Hindlimb muscle (tissue), 1 donor: ENCODE measurements at places on chromosomes 16 and 17.

- DNase-seq, result no peak
These were observed 144.5 kb downstream of the GRIN2A start for GRCh38 chr16:10037751-10038150.

GRCh38 chr17:34797720-34798119 is 163.5 kb downstream of the CCT6B start:
- peak; percentile 45 for DNase-seq

DNA sequence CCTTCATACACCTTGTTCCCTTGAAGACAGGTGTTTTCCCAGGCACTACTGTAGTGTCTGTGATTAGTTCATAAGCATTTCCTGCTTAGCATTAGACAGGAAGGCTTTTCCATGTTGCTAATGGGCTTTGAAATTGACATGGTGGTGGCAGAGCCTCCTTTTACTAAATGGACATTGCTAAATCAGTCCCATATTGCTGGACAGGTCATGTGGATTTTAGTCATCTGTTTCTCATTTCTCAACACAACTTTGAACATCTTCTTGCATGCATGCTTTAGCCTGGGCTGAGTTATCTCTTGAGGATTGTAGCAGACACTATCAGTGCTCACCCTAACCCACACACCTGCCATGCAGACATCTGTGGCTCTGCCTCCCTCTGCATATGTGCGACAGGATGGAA is 13.7 kb upstream of the BCO1 start:
- no peak for DNase-seq

GRCh38 chr17:66002063-66002585 is 189.8 kb downstream of the CEP112 start:
- no peak for DNase-seq

GRCh38 chr16:86593913-86594620 is 15.7 kb downstream of the FOXL1 start:
- DNase-seq, result no peak

DNA sequence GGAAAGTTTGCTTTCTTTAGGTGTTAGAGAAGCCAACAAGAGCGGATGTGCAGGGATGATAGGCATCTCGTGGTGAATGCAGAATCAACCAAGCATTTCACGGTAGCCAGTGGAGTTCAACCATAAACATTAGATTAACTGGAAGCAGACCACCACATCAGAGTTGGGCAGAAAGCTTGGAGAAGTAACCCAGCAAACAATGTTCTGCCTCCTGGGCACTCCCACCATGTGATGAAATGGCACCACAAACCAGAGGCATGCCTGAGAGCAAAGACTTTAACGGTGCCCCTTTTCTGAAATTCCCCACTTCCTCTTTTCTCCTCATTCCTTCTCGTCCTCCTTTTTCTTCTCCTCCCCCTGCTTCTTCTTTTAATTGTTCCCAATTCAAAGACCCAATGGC is 193.5 kb upstream of the ANKFN1 start:
- no peak for DNase-seq

GRCh38 chr17:20267459-20267842 is 199.9 kb downstream of the LGALS9B start:
- DNase-seq, result no peak

DNA sequence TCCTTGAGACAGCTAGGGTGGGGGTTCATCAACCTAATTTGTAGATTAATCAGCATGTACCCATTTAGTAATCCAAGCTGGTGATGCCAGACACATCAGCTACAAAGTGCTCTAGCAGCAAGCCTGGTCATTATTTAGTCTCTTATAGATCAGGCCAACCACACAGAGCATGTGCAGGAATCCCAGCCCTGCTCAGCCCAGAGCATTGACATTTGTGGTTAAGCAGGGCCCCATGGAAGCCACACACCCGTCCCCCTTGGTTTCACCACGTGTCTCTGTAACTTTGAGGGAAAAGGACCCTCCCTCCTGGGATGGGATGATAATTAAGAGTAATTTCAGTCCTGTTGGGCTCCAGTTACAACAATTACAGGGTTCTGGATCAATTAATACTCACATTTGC is 268.8 kb upstream of the RPL38 start:
- DNase-seq, result no peak

GRCh38 chr17:35773129-35773528 is 12.4 kb downstream of the C17orf50 start:
- DNase-seq, result no peak

- DNase-seq, result peak; percentile 34
These were observed 91.8 kb downstream of the YPEL2 start for GRCh38 chr17:59423137-59423724.

- peak; percentile 20 for DNase-seq
These were observed 5.0 kb downstream of the TBKBP1 start for GRCh38 chr17:47698749-47699535.

DNA sequence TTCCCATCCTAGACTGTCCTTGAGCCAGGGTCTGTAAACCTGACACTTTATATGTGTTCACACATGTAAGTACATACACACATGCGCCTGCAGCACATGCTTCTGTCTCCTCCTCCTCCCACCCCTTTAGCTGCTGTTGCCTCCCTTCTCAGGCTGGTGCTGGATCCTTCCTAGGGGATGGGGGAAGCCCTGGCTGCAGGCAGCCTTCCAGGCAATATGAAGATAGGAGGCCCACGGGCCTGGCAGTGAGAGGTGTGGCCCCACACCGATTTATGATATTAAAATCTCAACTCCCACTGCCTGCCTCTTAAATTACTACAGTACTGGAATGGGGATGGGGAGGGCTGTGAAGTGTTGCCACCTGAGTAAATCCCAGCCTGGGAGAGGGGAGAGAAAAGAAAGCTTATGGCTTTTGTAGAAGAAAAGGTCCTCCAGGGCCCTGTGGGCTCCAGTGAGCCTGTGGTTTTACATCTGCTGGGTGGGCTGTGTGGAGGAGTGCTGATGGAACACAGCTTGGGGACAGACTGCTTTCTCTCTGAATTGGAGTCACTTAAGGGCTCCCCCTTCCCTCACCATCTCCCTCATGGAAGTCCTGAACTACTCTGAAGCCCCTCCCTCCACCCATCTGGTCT is 990 bp upstream of the WNK4 start:
- DNase-seq, result no peak

GRCh38 chr16:20857281-20857680 is 42.9 kb downstream of the DCUN1D3 start:
- DNase-seq, result no peak

- DNase-seq, result peak; percentile 88
These were observed 55.3 kb downstream of the TUBD1 start for GRCh38 chr17:59837308-59838051.

- DNase-seq, result no peak
These were observed 3.0 kb downstream of the TBC1D16 start for GRCh38 chr17:80032614-80033171.

DNA sequence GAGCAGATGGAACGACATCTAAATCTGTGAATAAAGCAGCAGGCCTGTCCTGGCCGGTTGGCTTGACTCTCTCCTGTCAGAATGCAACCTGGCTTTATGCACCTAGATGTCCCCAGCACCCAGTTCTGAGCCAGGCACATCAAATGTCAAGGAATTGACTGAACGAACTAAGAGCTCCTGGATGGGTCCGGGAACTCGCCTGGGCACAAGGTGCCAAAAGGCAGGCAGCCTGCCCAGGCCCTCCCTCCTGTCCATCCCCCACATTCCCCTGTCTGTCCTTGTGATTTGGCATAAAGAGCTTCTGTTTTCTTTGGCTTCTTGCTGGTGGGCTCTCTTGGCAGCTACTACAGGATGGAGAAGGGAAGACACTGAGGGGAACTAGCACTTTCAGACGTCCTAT is 4.1 kb upstream of the RSAD1 start:
- DNase-seq, result no peak

GRCh38 chr17:59751955-59752413 is 44.5 kb downstream of the VMP1 start:
- DNase-seq, result no peak

DNA sequence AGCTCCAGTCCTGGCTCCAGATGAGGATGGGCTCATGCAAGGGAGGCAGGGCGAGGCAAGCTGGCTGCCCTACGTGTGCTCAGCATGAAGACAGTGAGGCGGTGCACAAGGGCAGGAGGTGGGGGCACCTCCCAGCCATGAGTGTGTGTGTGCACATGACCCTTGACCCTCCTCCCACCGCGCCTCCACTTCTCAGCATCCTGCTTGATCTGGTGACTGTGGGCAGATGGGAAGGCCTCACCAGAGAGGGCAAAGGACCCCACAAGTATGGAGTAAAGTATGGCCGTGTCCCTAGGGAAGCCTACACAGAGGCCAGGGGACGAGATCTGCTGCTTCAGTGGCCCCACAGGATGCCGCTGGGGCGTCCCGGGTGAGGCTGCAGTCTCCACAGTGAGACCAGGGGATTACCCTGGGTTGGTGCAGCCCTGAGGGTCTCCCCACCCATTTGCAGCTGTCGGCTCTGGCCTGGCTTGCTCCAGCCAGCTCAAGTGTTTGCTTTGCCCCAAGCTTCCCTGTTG is 7.9 kb upstream of the RNF222 start:
- no peak for DNase-seq

GRCh38 chr16:21169249-21169981 is 10.9 kb downstream of the LDAF1 start:
- no peak for DNase-seq

GRCh38 chr16:52572656-52573055 is 25.7 kb upstream of the TOX3 start:
- DNase-seq, result no peak

DNA sequence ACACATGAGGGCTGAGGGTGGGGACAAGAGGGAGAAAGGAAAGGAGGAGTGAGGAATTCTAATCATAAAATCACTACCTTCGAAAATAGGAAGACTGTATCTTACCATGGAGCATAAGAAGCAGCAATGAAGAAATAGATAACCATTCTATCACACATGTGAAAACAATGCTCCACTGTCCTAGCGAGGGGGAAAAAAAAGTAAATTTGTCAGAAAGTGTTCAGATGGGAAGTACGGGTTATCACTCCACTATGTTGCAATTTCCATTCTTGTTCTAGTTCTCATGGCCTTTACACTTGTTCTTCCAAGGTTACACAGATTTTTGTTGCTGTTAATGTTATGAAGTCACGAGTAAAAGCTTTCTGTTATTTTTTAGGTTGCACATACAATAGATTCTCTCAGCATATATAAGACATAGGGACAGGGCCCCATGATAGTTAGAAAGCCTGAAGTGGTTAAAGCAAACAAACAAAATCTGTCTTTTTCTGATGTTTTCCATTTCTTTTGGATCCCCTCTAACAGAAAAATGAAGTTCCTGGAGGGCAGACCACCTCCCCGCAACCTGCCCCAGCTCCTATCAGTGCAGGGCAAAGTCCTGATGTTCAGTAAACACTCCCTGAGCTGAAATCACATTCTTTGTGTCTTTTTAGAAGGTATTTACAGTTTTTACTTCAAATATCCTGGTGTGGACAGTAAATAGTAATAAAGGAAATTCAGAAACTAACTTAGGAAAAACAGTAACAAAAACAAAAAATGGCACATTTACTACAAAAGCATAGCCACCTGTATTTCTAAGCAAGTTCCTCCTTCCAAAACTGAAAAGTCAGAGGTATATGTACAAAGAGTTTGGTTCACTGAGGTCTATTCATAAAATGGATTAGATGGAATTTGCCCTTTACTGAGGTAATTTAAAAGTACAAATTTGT is 13.7 kb downstream of the MMD start:
- DNase-seq, result no peak

DNA sequence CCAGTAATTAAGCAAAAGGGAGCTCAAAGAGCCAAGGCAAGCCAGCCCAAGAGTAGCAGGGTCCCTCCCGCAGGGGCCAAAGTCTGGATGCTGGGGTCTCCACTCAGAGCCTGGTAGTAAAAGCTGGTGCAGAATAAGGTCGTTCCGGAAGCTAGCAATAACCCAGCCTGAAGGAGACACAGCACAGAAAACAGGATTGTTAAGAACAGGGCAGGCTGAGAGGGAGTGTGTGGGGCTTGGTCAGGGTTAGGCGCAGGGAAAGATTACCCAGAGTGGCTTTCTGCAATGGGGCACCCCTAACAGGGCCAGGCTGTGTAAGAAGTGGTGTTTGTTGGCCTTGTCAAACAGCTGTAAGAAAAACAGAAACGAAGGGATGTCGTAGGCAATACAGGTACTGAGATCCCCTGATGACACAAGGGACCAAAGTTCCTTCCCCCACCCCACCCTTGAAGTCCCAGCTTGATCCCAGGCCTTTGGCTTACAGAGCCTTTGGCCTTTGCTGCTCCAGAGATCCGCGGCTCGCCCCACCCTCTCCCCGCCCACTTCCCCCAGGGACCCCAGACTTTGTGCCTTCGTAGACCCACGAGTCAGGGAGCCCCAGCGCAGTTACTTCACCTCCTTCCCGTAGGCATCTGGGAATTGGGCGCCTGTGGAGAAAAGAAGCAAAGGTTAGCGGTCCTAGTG is 712 bp downstream of the TMEM256 start:
- no peak for DNase-seq

DNA sequence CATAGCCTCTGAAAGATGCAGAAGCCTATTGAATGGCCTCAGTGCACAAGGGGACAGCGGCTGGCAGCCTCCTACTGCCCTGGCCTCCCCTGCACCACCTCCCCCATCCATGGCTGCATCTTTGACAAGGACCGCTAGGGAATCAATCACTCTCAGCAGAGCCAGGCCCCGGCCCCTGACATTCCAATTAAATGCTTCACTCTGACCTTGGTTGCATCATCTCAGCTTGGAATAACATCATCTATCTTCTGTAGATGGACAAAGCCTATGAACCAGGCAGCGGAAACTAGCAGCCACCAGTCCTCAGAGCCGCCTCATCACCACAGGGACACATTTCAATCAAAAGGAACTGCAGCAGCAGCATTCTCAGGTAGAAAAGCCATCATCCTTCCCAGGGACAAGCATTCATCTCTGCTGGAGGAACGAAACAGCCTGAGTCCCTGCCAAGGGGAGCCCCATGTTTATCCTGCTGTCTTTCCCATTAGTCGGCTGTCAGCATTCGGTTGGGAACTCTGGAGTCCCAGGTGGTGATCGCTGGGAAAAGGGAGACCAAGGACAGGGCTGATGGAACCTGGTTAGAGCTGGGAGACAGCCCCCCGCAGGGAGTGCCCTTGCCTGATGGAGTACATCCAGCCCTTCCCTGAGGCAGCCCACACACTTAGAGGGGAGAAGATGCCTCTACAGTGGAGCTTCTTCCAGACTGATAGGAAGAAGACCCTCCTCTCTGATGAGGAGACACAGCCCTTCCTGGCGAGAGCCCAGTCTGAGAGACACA is 11.5 kb upstream of the TMEM132E start:
- no peak for DNase-seq

GRCh38 chr17:41959030-41959335 is 7.6 kb upstream of the CNP start:
- DNase-seq, result no peak

DNA sequence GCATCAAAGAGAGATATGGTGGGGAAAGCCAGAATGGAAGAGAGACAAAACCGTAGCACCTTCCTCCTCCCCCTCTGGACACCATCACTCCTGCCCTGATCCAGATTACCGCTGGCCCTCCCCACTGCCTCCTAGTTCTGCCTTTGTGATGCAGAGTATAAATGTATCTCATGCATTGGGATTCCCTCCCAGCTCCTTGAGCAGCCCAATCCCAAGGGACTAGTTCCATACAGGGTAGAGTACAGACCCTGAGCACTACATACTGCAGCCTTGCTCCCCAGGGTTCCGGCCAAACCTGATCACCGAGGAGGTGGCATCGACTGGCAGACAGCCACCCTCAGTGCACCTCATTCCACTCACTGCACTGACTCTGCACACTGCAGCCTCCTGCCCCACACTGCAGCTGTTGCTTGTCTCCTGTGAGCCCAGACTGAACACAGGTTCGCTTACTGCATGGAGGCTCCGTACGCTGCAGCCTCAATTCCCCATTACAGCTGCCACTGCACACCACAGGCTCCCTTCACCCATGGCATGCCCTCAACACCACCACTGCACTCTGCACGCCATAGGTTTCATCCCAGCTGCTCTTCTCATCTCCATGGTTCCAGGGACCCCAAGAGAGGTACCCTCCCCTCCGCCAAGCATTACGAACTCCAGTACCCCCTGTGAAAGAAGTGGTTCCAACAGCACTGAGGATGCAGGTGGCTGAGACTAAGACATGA is 1.7 kb upstream of the THRA start:
- no peak for DNase-seq
